Activated CD8-positive, alpha-beta memory T cell treated with anti-CD3 and anti-CD28 coated beads, Interleukin-2, amount 50 U/mL, for 4 hours (primary cell): ENCODE measurements at places on chromosomes 3 and 15.

DNA sequence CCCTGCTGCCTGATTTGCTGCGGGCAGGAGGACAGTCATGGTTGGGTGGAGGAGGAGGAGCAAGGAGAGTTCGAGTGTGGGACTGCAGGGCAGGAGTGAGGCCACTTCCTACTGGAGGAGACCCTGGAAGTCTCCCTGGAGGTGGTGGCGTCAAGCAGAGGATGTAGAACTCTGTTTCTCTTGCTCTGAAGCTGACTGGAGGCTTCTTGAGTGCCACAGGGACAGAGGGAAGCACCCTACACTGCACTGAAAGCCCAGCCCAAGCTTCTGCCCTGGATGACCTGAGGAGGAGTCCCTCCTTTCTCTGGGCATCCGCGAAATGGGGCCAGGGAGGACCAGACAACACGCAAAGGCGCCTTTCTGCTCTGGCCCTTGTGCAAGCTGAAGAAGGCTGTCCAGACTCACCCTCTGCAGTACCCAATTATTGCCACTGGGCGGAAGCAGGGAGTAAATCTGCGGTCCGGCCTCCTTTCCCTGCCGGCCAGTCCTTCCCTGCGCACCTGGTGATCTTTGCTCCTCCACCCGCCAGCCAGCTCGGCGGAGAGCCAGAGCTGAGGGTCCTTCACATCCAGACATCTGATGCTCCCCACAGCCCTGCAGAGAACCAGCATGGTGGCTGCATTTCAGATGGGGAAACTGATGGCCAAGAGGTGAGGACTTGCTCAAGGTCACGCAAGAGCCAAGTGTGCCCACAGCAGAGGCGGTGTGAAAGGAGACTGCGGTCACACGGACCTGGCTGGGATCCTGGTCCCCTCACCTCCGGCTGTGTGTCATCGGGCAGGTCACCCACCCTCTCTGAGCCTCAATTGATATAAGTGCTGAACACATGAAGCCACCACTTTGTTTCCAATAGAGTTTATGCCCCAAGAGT lies 207.1 kb downstream of the TBC1D2B start:
- peak; percentile 38 for DNase-seq

- DNase-seq = no peak
Measured at GRCh38 chr3:165476399-165477060, 280.3 kb upstream of the SLITRK3 start.

DNA sequence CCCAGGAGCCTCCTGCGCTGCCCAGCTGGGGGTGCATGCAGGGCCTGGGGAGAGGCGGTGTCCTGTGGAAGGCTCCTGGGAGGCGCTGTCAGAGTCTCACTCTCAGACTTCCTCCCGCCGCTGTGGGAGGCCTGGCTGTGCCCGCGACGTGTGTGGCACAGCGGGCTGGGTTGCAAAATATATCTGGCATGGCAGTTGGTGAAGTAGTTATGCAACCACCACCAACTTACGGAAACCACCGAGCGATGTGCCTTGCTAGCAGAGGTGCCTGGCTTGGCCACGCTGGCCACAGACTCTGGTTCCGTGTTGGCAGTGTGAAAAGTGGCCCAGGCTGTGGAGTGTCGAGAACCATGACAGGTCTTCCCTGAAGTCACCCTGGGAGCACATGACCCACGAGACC lies 30.6 kb upstream of the GATA2 start:
- no peak for DNase-seq

GRCh38 chr3:108201258-108201657 lies 21.0 kb downstream of the IFT57 start:
- no peak for DNase-seq

GRCh38 chr15:59543721-59544547 lies 67.6 kb upstream of the GCNT3 start:
- DNase-seq = no peak

DNA sequence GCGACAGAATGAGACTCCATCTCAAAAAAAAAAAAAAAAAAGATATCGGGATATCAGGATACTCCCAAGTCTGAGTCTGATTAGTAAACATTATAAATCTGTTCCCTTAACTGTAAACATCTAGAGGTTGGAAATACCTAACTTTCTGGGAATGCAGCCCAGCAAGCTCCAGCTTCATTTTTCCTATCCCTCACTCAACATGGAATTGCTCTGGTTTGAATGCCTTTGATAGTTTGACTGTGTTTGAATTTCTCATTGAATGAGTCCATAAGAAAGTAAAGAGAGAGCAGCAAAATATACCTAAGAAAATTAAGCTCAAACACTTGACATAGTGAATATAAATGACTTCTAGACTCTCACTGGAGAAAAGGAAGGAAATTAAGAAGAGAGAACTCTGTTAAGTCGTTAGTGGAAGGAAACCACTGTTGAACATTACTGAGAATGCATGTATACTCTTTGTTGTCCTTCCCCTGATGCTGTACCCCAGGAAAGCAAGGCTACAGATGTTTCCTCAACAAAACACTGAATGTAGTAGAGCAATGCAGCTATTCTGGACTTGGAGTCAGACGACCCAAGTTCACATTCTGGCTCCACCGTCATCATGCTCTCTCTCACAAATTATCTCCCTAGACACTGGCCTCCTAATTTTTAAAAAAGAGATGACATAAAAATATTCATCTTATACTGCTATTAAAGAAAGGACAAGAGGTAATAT lies 62.4 kb downstream of the CD200 start:
- DNase-seq = no peak
